Foreskin melanocyte (primary cell): ENCODE measurements at places on chromosomes 2 and 18.

DNA sequence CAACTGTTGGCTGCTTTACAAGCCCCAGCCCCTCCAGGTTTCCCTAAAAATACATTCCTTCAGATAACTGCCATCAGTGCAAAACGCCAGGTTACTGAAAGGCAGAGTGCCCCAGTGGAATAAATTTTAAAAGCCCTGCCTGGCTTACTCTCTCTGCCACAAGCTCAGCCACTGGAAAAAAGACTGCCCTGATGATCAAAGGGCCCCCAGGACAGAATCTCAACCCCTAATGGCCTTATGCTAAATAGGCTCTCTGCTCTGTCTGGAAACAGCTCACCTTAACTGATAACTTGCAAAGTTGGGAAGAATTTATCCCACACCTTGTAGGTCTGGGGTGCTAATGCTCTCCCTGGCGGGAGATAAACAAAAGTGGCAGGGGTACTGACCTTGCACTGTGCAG, 33.9 kb downstream of the CFAP53 start:
- DNase-seq: no peak

GRCh38 chr2:58638256-58638805, 397.2 kb upstream of the FANCL start:
- no peak for DNase-seq

- no peak for DNase-seq
These were observed 43.4 kb downstream of the CTDP1 start for GRCh38 chr18:79723036-79723435.

- no peak for DNase-seq
These were observed 611 bp downstream of the TCF7L1 start for GRCh38 chr2:85133751-85134254.

DNA sequence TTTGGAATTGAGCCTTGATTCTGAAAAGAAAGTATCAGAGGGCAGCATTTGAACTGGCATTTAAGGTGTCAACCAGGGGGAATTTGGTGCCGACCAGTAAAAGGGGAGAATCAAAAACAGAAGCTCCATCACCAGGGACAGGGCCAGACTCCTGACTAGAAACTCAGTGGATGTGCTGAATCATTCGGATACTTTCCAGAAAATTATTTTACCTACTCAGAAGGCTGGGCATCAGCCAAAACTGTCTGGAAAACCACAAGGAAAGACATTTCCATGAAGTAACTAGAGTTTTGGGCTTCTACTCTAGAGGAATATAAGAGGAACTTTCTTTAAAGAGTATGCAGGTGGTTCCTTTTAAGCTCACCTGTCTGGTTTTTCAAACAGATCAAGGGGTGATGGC, 756.6 kb downstream of the RNF144A start:
- no peak for DNase-seq

DNA sequence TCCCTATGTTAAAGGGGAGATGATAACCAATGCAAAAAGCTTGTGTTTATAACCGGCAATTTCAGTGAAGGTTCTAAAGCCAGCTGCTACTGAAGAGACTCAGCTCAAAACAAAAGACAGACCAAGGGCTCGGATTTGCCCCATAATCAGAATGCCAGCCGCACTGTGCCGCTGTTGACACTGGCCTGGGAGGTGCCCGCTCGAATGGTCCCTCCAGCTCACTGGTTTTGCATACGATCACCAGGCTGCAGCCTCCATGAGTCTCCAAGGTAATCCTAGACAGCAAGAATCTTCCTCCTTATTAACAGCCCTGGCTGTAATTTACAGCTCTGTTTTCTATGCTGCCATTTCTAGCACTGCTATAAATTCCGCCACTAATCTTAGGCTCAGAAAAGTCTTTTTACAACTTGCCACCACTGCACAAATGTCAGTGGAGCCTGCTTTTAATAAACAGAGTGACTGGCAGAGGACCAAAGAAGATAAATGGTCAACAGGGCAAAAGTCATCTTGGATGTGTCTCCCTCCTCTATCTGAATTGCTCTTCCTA, 155.7 kb upstream of the SH3BP4 start:
- no peak for DNase-seq

- no peak for DNase-seq
These were observed 15.1 kb downstream of the CYS1 start for GRCh38 chr2:10064932-10065772.

DNA sequence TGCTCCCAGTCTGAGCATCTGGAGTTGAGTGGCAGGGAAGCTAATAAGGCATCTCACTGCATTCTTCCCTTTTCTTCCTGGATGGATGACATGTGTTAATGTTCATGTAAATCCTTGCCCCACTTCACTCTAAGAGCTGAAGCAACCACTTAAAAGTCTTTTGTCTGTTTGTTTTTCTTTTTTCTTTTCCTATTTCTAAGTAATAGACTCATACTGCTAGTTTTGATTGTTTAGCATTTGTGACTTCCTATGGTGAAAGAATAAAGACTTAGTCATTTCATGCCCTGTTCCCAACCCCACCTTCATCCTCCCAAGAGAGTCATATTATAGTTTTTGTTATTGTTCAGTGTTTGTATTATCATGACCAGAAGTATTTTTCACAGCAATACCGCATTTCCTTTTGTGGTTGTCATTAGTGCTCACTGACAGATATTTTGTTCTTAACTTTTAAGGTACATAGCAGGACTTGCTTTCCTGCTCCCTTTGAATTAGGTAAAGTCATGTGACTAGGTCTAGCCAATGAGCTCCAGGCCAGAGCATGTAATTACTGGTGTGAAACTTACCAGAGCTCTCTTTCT, 18.1 kb upstream of the SPP2 start:
- no peak for DNase-seq

GRCh38 chr18:46675112-46675511, 18.1 kb upstream of the LOXHD1 start:
- DNase-seq: no peak

GRCh38 chr2:53575721-53576124, 191.9 kb upstream of the CHAC2 start:
- DNase-seq: no peak

DNA sequence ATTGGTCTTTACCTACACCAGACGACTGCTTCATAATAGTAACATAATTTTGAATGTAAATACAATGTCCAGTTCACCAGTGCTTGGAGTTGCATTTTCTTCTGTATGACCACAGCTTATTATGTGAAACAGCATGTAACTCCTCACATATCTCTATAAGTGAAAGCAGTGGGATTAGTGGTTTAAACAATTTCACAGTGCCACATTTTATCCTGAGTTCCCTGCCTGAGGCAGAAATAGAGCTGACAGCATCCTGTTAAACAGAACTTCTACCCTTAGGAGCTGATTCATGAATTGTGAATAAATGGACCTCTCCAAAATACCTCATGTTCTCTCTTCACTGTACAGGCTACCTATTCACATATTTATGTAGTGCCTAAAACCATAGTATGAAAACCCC, 542.3 kb upstream of the VWC2L start:
- peak; percentile 66 for DNase-seq

- no peak for DNase-seq
These were observed 580 bp downstream of the TMEM163 start for GRCh38 chr2:134718023-134718816.

GRCh38 chr2:37802899-37803379, 122.1 kb upstream of the RMDN2 start:
- DNase-seq: no peak

DNA sequence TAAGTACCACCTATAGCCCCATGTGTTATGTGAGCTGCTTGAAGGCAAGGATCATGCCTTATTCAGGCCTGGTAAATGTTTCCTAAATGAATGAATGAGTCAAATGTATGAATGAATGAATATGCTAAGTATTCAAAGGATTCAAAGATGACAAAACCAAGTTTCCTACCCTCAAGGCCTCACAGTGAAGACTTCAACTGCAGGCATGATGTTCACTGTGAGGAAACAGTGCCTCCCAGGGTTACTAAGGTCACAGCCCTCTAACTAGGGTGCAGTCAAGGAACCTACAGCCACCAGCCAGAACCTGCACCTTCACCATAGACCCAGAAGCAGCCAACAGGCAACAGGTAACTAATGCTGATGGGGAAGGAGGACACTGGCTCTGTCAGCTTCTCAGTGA, 69.3 kb downstream of the SUMO1 start:
- no peak for DNase-seq

DNA sequence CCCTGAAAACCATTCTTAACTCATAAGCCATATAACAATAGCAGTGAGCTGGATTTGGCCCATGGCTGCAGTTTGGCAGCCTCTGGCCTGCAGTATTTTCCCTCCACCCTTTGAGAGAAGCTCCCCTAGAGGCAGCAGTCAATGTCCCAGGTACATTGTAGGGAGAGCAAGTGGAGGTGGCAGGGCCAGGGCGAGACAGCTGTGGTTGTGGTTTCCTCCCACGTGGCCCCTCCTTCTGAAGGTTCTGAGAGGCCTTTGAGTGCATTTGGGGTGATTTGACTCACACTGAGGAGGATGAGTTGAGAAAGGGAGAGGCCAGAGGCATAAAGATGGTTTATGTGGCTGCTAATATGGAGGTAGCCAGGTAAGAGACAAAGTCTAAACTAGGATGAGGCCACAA, 45.5 kb upstream of the LDAH start:
- no peak for DNase-seq

DNA sequence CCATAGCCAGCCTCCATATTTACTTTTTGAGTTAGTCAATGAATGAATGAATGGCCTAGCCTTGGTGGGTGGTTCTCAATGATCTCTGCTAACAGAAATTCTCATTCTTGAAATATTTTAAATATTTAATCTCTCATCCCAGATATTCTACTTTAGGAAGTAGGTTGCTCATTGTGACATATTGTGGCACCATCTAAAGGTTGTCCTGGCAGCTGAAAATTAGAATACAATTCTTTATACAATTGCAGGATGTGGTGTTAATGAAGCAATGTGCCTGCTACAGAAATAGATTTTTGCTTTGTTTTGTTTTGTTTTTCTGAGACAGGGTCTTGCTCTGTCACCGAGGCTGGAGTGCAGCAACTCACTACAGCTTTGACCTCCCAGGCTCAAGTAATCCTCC, 35.8 kb downstream of the SCG2 start:
- no peak for DNase-seq

DNA sequence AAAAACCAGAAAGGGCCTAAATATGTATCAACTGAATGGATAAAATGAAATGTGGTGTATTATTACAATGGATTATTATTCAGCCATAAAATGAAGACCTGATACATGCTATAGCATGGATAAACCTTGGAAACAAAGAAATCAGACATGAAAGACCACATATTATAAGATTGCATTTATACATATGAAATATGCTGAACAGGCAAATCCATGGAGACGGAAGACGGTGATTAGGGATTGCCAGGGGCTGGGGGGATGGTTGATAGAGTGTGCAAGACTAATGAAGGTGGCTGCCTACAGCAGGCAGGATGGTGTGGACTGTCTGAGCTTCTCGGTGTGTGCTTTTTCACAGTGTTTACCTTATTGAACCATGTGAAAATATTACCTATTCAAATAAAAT, 11.4 kb upstream of the AFG3L2 start:
- DNase-seq: no peak
